Inflammatory macrophage treated with lipopolysaccharide for 1 hour (primary cell): ENCODE measurements at places on chromosomes 12 and 14.
A peak's percentile ranks its signal among the peaks of the same experiment; 100 is the strongest.

- no peak for DNase-seq
Measured at GRCh38 chr12:5200278-5201087, 156.8 kb downstream of the KCNA5 start.

DNA sequence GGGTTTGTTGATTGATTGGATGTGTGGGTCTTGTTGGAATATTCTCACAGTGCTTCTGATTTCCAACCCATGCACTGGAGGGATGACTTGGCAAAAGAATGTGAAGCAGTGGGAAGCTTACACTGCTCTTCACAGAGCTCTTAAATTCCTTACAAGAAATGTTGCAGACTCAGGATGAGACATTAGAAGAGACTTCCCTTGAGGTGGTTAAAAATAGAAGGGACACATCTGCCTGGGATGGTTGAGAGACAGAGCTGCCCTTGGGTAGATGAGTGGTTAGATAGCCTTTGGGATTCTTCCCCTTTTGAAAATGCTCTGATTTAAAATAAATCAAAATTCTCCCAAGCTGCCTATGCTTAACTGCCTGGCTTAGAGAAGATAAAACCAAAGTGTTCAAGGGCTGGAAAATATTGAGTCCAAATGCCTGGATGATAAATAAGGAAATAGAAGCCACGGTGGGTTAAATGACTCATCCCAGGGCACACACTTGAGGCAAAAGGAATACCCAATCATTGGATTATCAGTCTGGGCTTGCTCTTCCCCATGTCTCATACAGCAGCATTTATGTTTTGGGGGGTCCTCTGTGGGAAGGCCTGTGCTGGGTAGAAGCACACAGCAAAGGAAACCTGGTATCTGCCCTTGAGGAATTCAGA, 264.3 kb downstream of the AKAP6 start:
- DNase-seq: no peak

- peak; percentile 22 for DNase-seq
Measured at GRCh38 chr12:99146185-99146584, 501.1 kb downstream of the APAF1 start.

DNA sequence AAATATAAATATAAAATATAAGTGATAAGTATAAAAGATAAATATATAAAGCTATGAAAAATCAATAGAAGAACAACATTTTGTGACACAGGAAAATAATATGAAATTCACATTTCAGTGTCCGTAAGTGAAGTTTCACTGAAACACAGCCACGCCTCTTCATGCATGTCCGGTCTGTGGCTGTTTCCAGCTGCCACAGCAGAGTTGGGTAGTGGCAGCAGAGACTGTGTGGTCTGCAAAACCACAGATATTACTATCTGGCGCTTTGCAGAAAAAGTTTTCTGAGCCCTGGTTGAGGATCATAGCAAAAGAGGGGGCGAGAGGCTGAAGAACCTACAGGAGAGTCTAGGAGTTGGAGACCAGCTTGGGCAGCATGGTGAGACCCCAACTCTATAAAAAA, 780 bp downstream of the SERPINA4 start:
- DNase-seq: no peak

GRCh38 chr12:89781156-89781555, 72.5 kb upstream of the ATP2B1 start:
- peak; percentile 78 for DNase-seq

GRCh38 chr14:36293824-36294223, 26.6 kb downstream of the MBIP start:
- DNase-seq: peak; percentile 52

GRCh38 chr12:69555461-69555860, 29.8 kb upstream of the CCT2 start:
- no peak for DNase-seq

GRCh38 chr12:91630083-91630482, 447.5 kb upstream of the DCN start:
- no peak for DNase-seq

DNA sequence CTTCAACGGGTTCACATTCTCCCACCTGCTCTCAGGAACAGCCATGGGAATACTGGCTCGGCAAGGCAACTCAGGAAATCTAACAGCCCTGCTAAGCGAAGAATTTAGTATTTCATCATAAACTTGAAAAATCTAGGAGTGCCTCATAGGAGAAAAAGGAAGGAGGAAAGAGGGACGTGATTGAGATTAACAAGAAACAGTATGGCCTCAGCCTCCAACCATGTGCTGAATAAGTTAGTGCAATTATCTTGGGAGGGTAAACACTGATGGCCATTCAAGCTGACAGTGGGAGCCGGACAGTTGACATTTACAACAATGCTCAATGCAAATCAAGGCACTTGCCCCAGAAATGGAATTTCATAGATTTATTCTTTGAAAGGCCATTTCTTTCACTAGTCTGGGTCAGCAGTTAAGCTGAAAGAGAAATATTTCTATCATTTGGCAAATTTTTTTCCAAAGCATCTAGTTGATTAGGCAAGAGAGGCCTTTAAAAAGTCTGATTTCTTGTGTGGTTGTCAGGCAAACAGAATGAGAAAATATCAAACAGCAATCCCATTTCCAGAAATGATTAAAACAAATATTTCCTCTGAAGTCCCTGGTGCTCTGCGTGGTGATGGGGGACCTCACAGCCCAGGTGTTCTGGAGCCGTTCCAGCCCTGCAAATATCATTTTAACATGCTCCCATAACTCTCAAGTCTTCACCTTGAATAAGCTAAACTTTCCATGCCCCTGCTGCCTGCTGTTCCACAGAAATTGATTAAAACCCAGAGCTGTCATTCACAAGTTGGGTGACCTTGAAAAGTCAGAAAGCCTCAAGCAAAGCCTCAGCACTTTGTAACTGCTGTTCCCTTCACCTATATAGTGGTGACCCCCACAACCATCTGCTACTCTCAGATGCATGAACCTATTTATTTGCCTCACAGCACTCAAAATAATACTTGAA, 121.6 kb downstream of the PHLDA1 start:
- DNase-seq: no peak
